ENCODE measurements at places on chromosomes 5 and 9.

DNA sequence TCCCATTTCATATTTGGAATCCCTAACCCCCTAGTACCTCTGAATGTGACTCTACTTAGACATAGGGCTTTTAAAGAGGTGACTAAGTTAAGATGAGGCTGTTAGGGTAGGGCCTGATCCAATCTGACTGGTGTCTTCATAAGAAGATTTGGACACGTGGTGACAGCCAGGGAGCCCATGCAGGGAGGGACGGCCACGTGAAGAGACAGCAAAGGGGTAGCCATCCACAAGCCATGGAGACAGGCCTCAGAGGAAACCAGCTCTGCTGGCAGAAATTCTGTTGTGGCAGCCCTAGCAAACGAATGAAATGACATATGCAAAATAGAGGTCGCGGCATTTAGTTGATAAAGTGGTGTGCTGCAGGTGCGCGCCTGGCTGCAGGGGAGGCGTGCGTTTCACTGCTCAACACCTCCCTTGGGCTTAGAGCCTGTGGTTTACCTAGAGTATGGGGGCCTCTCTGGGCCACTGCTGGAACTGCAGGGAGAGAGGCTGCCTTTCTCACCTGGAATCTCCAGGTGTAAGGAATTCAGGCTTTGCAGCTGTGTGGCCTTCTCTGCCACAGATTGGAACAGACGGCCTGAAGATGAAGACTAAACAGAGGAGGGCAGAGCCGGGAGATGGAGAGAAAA, 7.1 kb upstream of the AFAP1L1 start:
- DNase-seq, result peak; percentile 34

DNA sequence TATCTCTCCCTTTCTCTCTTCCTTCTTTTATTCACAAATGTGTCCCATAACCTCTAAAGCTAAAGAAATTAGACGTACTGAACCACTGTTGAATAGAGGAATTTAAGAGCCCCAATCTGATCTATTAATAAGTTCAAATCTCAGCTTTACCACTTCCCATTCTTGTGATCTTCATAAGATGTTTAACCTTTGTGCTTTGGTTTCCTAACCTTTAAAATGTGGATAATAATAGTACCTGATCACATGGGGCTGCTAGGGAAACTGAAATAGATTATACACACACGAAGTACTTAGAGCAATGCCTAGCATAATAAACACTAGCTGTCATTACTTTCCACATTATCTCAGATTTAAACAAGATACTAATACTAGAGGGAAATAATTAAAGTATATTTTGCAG, 324.3 kb upstream of the SEMA6A start:
- DNase-seq, result no peak

DNA sequence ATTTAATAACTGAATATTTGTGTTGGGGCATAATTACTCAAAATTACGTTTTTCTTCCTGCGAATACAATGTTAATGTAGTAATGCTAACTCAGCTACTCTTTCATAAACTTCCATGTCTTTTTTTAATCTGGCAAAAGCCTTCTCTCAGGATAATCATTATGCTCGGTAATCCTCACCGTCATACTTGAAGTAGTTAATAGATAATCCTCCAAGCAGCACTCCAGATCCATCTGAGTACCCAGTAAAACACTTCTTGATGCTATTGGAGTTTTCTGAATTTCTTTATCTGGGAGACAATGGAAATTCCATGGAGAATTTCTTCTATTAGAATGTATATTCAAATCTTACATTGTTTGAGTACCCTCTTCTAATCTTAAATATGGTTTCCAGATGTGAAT, 34.3 kb downstream of the PARP8 start:
- no peak for DNase-seq

GRCh38 chr5:160312134-160312959, at the start of gene CCNJL:
TSS of gene CCNJL (minus strand) at chr5:160312564. CDS start at chr5:160311923, 641 bp downstream.
- no peak for DNase-seq

DNA sequence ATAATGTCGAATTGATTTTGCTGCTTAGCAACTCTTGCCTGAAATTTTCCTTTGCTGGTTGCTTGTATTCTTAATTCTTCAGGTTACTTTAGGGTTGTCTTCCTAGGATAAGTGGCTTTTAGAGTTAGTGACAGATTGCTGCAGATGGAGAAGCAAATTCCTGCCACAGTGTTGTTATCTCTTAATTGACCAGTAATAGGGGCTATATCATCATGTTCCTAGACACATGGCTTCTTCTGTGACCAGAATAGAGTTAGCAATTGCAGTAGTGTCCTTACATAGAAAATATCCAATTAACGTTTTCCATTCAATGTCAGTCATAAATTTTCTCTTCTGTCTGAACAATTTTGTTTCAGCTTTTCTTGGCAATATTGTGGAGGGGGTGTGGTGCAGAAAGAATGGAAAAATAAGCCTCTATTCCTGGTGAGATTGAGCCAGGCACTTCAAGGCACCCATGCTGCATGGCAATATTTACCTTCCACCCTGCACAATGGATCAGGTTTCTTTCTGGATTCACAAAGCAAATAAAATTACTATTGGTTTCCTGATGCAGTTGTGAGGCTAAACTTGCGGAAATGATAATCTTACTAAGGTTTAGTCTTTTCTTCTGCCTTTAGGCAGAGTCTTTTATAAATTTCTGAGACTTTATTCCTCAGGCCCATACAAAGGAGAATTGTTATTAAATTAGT, 1481.5 kb downstream of the EFNA5 start:
- no peak for DNase-seq

DNA sequence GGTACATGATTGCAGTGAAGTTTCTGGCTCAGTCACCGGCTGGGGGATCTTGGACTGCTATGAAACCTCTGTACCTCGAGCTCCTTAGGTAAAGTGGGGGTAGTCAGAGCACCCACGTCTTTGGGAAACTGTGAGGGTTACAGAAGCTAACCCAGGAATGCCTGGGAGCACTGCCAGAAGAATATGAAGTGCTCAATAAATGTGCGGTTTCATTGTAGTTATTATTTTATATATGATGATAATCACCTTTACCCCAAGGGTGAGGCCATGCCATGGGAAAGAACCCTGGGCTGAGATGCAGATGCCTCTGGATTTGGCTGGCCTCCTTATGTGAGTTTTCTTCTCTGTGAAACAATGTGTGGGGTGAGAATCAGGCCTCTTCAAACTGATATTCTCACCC, 3.7 kb downstream of the NPR3 start:
- DNase-seq, result no peak

- DNase-seq, result no peak
These were observed 107.5 kb upstream of the TLR4 start for GRCh38 chr9:117596678-117597077.

- no peak for DNase-seq
These were observed 265.3 kb downstream of the MLLT3 start for GRCh38 chr9:20357037-20357432.

DNA sequence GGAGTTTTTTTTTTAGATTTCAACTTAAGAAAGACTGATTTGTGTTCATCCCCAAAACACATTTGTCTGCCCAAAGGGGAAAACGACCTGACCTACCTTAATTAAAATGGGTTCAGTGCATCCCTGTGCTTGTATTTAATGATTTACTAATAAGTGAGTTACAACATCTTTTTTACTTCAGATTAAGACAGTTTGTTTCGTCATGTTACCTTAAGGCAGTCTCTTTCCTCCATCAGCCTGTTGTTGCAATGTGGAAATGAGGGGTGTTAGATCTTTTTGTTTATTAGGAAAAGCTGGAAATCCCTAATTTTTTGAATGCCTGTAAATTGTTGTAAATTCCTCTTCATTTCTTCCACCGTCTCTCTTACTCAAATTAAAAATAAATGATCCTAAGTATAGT, 177.5 kb downstream of the GDNF start:
- DNase-seq, result no peak

DNA sequence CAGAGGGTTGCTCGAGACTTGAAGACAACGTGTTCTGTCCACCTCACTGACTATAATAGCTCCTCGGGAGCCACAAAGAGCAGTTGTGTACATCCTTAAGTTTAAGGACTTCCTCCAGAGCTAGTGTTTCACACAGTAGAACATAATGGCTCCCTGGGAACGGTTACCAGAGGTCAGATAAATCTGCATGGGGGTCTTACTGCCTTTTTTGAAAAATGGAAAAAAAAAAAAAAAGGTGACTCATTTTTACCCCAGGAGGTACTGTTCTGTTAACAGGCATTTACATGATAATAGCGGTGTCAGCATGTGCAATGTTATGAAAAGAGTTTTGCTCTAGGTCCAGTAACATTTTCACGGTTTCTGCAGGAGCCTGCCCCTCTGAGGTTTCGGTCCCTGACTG, 498.9 kb upstream of the WWC1 start:
- no peak for DNase-seq

- DNase-seq, result no peak
These were observed 233.1 kb downstream of the IRX1 start for GRCh38 chr5:3828761-3829160.

- DNase-seq, result no peak
These were observed 58.4 kb upstream of the TRIM32 start for GRCh38 chr9:116628716-116629115.

- no peak for DNase-seq
These were observed 25.9 kb upstream of the PIK3R1 start for GRCh38 chr5:68189613-68190012.

- DNase-seq, result no peak
These were observed 143.4 kb upstream of the KLF9 start for GRCh38 chr9:70557661-70558369.

DNA sequence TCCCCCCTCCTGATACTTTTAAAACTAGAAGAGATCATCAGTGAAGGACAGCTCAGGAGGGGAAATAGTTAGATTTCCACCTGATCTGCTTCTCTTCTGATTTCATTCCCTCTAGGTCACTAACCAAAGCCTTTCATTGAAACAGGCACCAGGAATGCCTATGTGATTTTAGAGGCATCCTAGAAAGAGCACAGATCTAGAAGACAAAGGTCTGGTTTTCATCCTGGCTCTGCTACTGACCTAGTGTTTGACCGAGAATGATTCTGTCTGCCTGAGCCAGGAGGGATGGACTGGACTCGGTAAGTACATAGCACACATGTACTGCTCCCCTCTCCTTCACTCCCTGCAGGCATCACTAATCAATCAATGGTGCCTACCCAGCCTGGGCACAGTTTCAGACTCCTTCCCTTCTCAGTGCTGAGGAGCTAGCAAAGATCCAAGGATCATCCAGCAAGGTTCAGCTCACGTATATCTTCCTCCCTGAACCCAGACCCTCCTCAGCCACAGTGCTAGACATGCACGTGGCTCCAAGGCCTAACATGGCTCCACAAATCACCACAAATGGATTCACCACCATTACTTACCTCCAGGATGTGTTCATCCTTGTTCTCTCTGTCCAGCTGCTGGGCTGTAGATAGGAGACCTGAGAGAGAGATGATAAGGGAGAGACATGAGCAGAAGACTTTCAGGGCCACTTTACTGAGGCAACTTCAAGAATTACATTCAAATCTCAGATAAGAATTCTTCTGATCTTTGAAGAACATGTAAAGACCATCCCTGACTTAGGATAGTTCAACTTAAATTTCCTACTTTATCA, 35.2 kb downstream of the FAT2 start:
- no peak for DNase-seq

- peak; percentile 23 for DNase-seq
These were observed 815 bp downstream of the ANXA6 start for GRCh38 chr5:151156507-151157420.

DNA sequence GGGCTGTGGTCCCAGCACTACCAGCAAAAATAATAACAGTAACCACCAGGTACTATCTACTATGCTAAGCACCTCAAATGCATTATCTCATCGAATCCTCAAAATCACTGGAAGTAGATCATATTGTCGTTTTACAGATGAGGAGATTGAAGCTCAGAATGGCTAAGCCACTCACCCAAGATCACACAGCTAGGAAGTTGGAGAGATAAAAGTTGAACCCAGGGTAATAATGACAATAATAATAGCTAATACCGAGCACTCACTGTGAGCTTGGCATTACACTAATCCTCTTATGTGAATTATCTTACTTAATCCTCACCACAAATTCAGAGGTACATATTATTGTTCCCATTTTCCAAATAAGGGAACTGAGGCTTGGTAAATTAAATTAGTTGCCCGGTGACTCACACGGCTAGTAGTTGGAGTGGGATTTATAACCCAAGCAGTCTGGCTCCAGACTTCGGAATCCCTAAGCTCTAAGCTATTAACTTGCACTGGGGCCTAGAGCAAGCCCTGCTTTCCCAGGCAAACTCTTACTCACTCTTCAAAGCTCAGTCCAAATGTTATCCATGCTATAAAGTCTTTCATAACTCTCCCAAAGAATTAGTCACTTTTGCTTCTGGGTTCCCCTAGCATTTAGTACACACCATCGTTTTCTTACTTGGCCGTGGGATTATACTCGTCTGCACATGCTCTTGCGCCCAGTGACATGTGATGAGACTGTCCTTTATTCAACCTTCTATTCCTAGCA, 3.8 kb downstream of the ARSI start:
- no peak for DNase-seq

DNA sequence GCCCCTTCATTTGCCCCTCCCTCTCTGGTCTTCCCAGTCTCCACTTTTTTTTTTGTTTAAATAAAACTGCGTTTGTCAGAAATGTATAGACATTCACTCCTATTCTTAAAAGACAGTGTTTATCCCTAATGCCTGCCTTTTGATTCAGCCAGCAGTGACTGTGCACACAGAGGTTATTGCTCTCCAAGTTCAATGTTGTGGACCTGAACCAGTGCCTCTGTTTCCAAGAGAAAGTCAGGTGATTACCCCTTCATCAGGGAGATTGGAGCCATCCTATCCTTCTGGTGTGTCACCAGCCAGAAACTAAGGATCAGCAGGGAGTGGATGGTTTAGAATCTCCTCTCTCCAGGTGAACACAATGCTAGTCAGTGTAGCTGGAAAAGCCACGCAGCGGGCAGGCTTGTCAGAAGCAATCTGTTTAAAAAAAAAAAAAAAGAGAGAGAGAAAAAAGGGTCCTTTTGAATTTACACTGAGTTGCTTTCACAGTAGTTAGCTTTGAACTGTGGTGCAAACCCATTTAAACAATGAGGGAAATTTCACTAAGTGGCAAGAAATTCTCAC, 167.5 kb upstream of the DMRT1 start:
- DNase-seq, result no peak

DNA sequence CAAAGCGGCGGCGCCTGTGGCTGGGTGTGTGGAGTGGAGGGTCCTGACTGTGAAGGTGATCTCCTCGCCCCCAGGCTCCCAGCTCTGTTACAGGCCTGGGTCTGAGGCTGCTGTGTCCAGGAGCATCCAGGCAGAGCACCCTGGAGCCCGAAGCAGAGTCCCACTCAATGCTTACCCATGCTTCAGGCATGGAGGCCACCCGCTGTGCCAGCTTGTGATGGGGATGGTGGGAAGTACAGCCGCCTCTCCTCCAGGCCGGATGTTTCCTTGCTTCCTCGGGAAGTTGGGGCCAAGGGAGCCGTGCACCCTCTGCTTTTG, 255.9 kb upstream of the IRX1 start:
- DNase-seq, result no peak

GRCh38 chr5:134070725-134071613, 43.5 kb upstream of the TCF7 start:
- peak; percentile 31 for DNase-seq

DNA sequence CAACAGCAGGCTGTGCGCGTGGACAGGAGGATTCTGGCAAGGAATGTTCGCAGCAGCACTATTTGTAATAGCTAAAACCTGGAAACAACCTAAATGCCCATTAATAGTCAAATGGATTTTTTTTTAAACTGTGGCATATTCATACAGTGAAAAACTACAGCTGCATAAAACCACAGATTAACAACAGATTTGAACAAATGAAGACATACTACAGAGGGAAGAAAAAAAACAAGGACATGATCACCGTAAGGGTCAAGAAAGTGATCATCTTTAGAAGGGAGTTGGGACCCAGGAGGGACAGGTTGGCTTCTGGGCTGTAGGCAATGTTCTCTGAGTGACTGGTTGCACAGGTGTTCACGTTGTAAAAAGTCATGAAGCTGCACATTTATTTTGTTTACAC, 1.2 kb upstream of the TMOD1 start:
- no peak for DNase-seq

All from activated CD4-positive, alpha-beta T cell treated with anti-CD3 and anti-CD28 coated beads for 4 hours (primary cell).